ENCODE measurements at places on chromosomes 3 and 15. TPM values are rescaled to one million over a fixed set of nuclear protein-coding genes. Genes with fewer than 3 reads are reported as not detected.

DNA sequence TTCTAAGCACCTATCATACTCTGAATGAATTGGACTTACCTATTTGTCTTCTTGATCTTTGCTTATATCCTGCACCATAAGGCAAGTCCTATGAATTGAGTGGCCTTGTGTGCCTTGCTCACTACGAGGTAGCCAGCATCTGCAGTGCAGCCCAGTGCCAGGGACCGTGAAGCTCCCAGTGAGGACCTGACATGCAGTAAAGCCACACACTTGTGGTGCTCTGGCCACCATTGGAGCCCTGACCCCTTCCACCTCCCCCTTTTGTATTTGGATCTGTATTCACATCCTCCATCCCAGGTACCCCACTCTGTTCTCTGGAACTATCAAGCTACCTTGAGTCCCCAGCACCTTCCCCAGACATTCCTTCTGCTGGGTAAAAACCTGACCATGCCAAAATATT, 52.1 kb downstream of the BSN start:
- H3K27me3 ChIP-seq = no peaks in the 10 kb centered on the region
- no peak overlapping the region for H3K4me3 ChIP-seq
- no peak overlapping the region for H3K27ac ChIP-seq
- H3K36me3 ChIP-seq = no peaks in the 10 kb centered on the region

DNA sequence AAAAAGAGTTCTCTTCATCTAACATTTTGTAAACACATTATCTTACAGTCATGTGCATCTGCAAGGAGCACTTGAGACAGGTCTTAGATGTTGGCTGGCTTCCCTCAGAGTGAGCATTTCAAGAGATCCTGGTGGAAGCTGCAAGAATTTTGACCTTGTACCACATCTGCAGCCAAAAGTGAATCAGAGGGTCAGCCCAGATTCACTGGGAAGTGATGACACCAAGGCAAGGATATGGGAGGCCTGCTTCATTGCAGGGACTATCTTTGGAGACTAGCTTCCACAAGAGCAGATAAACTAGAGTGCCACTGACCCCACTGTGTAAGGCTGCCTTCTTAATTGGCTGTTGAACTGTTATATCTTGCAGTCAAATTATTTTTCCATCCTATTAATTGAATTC, 21.3 kb upstream of the GADL1 start:
- H3K27ac ChIP-seq = no peak overlapping the region
- H3K27me3 ChIP-seq = no peaks in the 10 kb centered on the region
- no peak overlapping the region for H3K4me3 ChIP-seq
- H3K4me1 ChIP-seq = no peaks in the 10 kb centered on the region

The WDR82 gene
- 127 TPM for polyA plus RNA-seq

DNA sequence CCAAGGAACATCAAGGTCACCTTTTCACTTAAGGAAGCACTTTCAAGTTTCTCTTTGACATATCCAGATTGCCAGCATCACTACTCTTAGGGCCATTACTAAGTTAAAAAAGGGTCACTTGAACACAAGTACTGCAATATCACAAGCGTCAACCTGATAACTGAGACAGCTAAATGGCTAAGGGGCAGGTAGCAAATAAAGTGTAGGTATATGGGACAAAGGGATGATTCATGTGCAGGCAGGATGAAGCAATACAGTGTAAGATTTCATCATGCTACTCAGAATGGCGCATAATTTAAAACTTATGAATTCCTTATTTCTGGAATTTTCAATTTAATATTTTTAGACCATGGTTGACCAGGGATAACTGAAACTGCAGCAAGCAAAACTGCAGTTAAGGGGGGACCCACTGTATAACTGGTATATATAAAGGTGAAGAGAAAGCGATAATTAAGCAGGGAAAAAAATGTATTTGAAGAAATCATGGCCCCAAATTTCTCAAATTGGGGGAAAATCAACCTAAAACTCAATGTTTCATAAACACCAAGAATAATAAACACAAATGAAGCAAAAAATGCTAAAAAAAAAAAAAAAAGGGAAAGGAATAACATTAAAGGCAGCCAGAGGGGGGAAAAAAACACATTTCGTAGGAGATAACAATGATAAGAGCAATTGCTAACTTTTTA, 13.1 kb downstream of the CCR1 start:
- H3K27ac ChIP-seq = no peak overlapping the region
- no peak for DNase-seq
- no peaks in the 10 kb centered on the region for H3K27me3 ChIP-seq
- no peaks in the 10 kb centered on the region for H3K36me3 ChIP-seq
- no peaks in the 10 kb centered on the region for H3K4me1 ChIP-seq

- no peak overlapping the region for H3K27ac ChIP-seq
- H3K4me3 ChIP-seq = no peak overlapping the region
- H3K4me1 ChIP-seq = no peaks in the 10 kb centered on the region
Measured at GRCh38 chr3:178086144-178086825, 450.0 kb upstream of the KCNMB2 start.

DNA sequence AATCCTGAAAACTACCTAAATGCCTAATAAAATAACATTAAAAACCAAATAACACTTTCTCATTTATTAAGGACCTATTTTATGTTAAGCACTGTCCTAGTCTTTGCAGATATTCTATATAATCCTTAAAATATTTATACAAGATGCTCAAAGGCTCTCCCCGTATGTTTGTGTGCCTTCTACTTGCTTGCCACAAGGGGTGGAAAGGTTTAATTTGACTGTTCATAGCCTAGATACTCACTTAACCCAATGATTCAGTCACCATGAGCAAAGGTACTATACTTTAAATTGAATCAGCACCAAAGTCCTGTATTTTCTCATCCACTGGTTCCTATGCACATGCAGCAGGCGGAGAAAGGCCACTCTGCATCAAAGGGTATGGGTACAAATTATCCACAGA, 32.0 kb downstream of the LSAMP start:
- no peak overlapping the region for H3K27ac ChIP-seq
- H3K4me1 ChIP-seq = no peaks in the 10 kb centered on the region
- H3K36me3 ChIP-seq = no peaks in the 10 kb centered on the region
- no peak overlapping the region for H3K4me3 ChIP-seq
- DNase-seq = no peak

DNA sequence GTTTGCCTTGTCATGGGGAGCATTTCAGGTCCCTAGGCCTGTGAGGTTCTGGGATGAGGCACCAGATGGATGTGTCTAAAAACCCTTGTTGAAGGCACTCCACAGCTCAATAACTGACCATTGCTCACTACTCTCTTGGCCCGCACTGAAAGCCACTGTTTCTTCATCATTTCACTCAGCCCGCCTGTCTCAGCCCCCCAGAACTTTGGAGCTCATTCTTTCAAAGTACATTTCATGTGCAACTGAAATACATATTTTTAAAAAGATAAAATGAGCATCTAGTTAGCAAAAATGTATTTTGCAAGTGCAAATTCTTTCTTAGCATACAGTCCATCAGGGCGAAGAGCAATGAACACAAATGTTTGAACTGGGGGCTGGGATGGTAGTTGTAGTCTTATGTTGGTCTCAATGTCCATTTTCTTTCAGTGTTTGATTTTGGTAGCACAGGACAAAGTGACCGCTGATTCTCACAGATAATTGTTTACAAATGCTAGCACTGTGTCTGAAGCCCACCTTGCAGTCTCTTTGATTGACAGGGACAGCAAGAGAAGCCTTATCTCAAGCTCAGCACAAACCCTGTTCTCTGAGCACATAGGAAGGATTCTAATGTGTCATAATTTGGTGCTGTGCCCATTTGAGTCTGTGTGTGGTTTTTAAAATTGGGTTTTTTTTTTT, 19.6 kb downstream of the HEMK1 start:
- no peaks in the 10 kb centered on the region for H3K36me3 ChIP-seq
- peak overlapping the region; percentile 62 for H3K27ac ChIP-seq
- peaks cover 42% of the 10 kb centered on the region for H3K4me1 ChIP-seq
- DNase-seq = no peak

DNA sequence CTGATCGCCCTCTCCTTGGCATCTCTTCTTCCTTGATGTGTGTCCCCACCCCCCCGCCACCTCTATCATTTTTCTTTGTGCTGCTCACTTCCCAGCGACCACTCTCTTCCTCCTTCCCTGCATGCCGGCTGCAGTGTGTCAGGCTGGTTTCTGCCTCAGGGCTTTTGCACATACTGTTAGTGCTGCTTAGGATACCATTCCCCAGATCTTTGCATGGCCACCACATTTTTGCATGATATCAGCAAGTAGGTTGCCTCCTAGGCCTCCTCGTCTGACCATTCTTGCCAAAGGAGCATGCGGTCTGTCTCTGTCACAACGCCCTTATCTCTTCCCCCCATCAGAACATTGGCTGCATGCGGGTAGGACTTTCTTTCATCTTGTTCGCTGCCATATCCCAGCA, 12.5 kb downstream of the FBLN2 start:
- H3K4me1 ChIP-seq = no peaks in the 10 kb centered on the region
- DNase-seq = no peak
- H3K27ac ChIP-seq = no peak overlapping the region
- H3K36me3 ChIP-seq = no peaks in the 10 kb centered on the region
- no peaks in the 10 kb centered on the region for H3K27me3 ChIP-seq
- no peak overlapping the region for H3K4me3 ChIP-seq

The GOLGA6L2 gene
- polyA plus RNA-seq = not detected

DNA sequence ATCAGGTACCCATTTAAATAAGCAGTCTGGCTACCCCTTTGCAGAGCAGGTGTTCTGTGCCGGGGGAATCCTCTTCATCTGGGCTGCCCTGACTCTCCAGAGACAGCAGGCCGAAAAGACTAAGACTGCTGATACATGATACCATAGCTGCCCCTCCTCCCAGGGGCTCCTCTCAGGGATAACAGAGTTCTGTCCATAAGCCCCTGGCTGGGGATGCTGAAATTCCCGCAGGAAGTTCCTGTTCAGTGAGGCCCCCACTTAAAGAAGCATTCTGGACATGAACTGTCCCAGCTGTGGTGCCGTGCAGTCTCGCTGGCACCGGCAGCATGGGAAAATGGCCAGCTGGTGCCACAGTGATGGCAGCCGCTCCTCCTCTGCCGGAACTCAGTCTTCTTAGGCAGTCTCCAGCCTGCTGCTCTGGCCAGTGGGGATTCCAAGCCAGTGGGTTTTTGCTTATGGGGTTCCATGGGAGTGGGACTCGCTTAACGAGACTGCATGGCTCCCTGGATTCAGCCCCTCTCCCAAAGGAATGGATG, 1026.2 kb downstream of the NAALADL2 start:
- no peak overlapping the region for H3K4me3 ChIP-seq
- no peak for DNase-seq
- H3K27ac ChIP-seq = no peak overlapping the region
- H3K4me1 ChIP-seq = no peaks in the 10 kb centered on the region

The SEMA3F gene
- polyA plus RNA-seq = not detected

The AQP9 gene
- 0.15 TPM for polyA plus RNA-seq

GRCh38 chr3:108239082-108239481, 16.9 kb upstream of the IFT57 start:
- no peaks in the 10 kb centered on the region for H3K36me3 ChIP-seq
- no peaks in the 10 kb centered on the region for H3K4me1 ChIP-seq
- no peak overlapping the region for H3K4me3 ChIP-seq
- DNase-seq = no peak

GRCh38 chr3:46962990-46963389, 13.6 kb downstream of the CCDC12 start:
- H3K36me3 ChIP-seq = no peaks in the 10 kb centered on the region
- H3K27ac ChIP-seq = no peak overlapping the region
- H3K4me1 ChIP-seq = peaks cover 52% of the 10 kb centered on the region
- no peak overlapping the region for H3K4me3 ChIP-seq
- DNase-seq = no peak

DNA sequence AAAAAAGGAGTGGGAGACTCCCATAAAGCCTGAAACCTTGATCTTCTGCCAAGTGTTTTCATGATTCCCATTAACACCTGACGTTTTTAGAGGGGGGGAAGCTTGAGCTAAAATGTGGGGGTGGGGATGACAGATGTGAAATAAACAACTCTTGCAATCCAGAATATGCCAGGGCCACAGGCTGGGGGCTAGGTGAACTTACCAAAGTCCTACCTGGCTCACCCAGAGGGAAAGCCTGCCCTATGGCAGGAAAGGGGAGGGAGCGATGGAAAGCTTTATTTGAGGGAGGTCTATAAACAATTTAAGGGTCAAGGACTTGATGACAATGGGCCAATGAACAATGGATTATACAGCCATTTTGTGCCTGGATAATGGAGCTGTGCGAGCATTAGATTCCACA, 108.3 kb downstream of the LRIG1 start:
- no peak for DNase-seq
- peaks cover 47% of the 10 kb centered on the region for H3K4me1 ChIP-seq
- H3K36me3 ChIP-seq = peaks cover 8% of the 10 kb centered on the region
- no peaks in the 10 kb centered on the region for H3K27me3 ChIP-seq
- peak overlapping the region; percentile 45 for H3K4me3 ChIP-seq
